DMS153 (cell line): ENCODE measurements at places on chromosomes 3 and 15.

- DNase-seq: no peak
These were observed 9.9 kb upstream of the RBSN start for GRCh38 chr3:15108869-15109268.

- no peak for DNase-seq
These were observed 74.4 kb downstream of the DHX30 start for GRCh38 chr3:47877290-47877689.

- no peak for DNase-seq
These were observed 43.0 kb downstream of the BCL2L10 start for GRCh38 chr15:52069559-52069958.

- no peak for DNase-seq
These were observed 165.8 kb downstream of the ZIC4 start for GRCh38 chr3:147240581-147240980.

DNA sequence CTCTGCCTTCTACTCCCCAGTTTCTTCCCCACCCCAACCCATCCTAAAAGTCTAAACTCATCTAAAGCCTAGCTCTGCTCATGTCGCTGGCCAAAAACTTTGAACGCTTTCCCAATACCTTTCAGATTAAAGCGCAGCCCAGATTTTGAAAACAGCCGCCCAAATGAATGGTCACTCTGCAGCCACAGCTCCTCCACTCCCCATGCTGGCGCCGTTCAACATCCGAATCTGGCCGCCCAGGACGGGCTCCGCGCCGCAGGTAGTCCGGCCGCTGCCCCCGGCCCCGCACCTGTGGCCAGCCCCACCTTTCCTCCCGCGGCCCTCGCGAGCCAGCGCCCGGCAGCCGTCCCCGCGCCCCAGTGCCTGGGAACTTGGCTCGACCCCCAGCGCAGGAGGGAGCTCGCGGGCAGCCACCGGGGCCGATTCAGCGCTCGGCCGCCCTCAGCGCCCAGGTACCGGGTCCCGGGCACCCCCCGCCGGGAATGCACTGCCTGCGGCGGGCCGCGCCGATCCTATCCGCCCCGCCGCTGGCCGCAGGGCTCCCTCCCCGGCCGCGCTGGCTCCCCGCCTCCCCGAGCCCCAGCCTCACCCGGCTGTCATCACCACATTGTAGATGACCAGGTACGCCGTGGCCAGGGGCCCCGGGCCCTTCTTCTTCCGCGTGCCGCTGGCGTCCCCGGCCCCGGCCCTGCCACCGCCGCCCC, 417 bp downstream of the HACD2 start:
- no peak for DNase-seq

- DNase-seq: no peak
These were observed 77.8 kb downstream of the WWTR1 start for GRCh38 chr3:149579838-149580542.

GRCh38 chr3:13818919-13819318, 61.0 kb downstream of the WNT7A start:
- no peak for DNase-seq

- DNase-seq: no peak
These were observed 650.8 kb downstream of the MCTP2 start for GRCh38 chr15:94882071-94882712.

DNA sequence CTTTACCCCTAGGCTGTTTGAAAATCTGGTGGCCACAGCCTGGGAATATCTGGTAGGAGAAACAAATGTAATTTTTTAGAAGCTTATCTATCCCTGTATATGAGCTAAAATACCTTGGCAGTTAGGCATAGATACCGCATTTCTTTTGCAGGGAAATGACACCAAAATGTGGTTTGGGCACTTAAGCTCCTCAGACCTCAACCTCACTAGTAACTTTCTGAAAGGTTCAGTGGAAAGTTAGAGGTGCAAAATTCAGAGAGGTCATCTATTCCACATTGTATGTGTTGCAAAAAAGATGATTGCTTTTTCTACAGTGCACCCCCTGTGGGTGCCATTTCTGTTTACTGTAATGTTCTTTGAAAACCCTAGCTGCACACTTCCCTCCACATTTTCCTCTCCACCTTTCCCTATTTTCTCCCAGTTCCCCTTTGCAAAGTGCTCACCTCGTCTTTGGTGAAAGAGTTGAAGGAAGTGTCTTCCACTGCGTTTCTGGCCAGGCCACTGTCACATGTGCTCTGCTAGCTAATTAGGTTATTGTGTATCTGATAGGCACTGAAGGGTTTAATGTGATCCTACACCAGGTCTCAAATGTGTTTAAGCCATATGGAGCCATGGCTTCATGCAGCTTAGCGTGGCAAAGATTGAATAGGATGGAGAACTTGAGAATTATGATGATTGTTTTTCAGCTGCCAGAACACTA, 1.3 kb downstream of the SACM1L start:
- no peak for DNase-seq

DNA sequence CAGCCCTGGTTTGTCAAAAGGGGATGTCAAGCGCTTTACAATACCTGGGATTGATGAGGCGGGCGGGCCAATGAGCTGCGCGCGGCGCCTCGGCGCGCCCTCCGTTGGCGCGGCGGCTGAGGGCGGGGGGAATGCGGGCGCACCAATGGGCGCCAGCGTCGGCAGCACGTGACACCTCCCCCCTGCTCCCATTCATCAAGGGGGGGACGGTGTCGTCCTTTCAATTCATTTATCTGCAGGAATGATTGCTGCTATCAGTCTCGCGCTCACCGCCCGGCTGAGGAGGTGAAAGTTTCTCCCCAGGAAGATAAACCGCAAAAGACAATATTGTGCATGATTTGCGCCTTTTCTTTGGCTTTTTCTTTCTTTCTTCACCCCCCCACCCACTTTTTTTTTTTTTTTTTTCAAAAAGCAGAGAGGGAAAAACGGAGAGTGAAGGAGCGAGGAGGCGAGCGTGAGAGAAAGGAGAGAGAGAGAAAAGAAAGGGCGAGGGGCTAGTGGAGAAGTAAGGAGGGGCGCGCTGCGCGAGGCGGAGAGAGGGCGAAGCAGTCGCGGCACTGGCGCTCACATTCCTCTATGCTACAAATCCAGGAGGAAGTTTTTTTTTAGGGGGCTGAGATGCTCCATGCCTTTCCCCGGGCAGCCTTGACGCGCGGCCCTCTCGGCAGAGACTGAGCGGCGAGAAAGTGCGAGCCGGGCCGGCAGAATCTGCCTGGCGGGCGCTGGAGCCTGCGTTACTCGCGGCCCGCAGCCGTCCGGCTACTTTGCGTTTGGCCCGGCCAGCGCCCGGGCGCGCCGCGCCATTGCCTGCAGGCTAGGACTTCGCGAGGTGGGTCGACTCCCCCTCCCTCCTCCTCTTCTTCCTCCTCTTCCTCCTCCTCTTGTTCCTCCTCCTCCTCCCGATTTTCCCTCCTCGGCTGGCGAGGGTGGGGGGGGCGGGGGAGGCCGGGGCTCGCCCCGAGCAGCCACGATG, at the start of gene ZIC1:
TSS of gene ZIC1 (plus strand) at position 223 of the 973 bp plus-strand sequence. CDS start at position 971, 748 bp downstream.
- DNase-seq: no peak

DNA sequence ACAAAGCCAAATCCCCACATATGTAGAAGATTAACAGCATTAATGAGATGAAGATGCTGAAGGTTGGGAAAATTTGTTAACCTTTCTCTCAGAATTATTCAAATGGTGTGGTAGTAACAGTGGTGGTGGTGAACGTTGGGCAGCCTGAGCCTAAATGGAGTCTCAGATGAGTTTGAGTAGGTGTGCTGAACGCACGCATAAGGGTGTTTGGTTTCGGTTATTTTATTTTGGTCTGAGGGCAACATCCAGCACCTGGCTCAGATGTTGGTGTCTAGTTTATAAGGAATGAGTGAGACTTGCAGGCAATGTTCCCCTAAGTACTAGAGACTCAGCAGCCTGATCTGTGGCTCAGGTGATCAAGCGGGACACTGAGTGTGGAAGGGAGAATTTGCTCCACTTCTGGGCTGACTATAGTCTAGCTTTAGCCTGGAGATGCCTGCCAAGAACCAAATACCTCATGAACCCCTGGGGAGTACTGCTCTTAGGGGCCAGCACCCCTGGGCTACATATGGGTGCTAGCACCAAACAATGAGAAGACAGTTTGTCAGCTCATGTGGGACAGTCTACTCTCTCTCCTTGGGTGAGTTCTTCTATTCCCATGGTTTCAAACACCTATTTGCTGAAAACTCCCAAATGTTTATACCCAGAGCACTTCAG, 39.5 kb upstream of the ATP2C1 start:
- no peak for DNase-seq

- no peak for DNase-seq
These were observed 64.5 kb downstream of the MITF start for GRCh38 chr3:69803681-69804270.

- DNase-seq: no peak
These were observed 32.0 kb downstream of the FOXL2 start for GRCh38 chr3:138914870-138915502.

DNA sequence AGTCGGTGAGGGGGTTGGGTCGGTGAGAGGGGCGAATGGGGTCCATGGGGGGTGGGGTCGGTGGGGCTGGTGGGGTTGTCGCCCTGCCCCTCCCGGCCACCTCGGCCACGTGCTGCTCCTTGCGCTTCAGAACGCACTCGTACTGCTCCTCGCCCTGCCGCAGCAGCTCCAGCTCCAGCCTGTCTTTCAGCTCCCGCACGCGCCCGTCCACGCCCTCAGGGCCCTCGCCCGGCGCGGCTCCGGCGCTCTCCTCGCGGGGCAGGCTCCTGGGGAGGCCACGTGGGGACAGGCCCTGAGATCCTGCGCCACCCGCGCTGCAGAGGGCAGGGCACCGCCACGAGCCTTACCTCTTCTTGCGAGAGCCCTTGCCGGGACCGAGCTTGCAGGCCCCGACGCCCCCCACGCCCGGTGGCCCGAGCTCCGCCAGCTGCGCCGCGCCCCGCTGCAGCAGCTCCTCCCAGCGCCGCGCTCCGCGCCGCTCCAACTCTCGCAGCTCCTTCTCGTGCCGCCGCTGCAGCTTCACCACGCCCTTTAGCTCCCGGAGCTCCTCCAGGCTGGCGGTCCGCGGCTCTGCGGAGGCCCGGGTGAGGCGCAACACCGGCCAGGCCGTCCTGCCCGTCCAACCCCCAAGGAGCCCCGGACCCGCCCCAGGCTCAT, 8.2 kb upstream of the ANKRD63 start:
- DNase-seq: no peak

DNA sequence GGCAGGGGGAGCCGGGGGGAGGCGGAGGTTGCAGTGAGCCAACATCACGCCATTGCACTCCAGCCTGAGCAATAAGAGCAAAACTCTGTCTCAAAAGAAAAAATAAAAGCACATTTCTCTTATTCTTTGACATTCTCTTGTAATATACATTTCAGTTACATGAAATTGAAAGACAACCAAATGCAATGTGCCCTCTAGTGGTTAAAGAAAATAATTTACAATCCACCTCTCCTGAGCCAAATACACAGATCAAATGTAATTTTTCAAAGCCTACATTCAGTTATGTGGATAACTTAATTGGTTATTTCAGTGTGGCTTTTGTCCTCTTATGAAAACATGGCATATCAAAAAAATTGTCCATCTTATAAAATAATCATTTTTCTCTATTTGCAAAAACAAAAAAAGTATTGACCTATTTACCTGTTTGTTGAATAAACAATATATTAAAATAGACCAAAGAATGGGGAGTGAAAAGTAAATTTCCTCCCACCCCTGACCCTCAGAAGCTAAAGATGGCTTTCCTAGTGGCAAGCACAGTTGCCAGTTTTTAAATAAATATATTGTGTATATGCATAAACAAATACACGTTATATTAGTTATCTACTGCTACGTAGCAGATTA, 14.2 kb upstream of the U2SURP start:
- no peak for DNase-seq

DNA sequence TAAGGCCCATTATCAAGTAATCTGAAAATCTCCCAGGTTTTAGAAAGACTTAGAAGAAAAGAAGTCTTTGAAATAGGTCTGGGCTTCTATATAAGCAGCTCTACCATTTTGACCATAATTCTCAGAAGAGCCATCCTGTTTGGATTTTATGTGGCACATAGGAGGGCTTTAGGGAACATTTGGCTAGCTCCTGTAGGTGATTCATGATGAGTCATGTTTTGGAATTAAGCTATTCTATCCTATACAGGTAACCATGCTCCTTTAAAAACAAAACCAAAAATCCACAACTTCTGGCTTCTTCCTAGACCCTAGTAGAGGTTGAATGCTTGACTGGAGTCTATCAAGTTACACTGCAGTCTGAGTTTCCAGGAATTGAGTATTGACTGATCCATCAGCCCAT, 8.9 kb downstream of the SST start:
- DNase-seq: no peak

DNA sequence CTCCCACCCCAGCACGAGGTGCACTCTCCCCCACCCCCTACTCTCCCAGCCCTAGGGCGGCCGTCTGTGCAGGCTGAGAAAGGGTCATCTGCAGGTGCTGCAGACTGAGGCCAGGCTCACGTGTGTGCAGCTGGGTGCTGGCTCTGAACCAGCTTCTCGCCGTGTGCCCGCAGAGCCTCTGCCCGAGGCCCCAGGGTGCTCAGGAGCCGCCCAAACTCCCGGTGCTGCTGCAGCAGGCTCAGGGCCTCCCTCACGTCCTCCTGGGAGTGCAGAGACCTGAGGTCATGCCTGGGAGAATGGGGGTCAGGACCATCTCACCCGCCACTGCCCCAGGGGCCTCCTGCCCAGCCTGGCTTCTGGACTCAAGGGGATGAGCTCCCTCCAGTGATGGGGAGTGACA, 17.2 kb downstream of the SPTBN5 start:
- no peak for DNase-seq

GRCh38 chr3:146709969-146710368, 104.8 kb upstream of the PLSCR5 start:
- DNase-seq: no peak

GRCh38 chr15:43514241-43515057, 3.0 kb upstream of the MAP1A start:
- no peak for DNase-seq

GRCh38 chr15:60761505-60761845, 282.5 kb upstream of the ICE2 start:
- DNase-seq: no peak

DNA sequence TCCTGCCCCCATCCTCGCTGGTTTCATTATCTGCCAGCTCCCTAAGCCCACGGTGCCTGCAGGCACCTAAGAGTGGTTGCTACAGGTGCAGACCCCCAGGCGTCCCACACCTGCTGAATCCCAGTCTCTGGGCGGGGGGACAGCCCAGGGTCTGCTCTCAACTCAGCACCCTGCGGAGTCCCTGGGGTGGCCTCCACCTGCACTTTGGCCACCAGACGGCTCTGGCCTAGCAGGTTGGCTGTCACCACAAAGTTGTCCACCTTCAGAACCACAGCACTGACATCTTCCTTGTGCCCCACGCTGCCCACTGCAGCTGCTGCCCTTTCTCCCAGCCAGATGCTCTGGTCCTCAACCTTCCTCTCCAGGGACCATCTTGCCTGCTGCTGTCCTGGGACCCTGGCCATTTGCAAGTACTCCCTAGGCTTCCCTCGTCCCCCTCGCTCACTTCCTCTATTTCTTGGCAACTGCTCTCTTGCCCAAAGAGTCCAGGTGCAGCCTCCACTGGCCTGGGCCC, 34.9 kb upstream of the SNRPA1 start:
- no peak for DNase-seq

DNA sequence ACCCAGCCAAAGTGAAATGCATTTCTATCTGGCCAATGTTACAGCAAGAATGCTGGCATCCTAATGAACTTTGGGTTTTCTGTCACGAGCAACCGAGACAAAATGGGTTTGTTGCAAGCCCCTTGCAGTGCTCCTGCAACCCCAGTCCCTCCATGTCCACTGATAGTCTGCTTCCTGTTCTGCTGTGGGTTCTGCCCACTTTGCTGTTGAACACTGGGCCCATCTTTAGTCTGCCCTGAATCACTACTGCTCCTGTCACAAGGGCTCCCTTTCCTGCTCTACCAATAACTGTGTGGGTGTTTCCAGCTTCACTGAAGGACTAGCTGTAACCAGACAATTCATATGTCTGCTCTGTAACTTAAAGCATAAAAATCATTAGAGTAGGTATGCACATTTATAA, 12.7 kb upstream of the OXSR1 start:
- no peak for DNase-seq
